Activated gamma-delta T cell treated with Interleukin-2 at 50 U/mL for 16 hours (primary cell): ENCODE measurements at places on chromosomes 6 and 20.

- no peak for DNase-seq
These were observed 52.7 kb downstream of the CDH22 start for GRCh38 chr20:46255440-46256104.

GRCh38 chr6:33249732-33250630 is 21.7 kb downstream of the VPS52 start:
- no peak for DNase-seq

DNA sequence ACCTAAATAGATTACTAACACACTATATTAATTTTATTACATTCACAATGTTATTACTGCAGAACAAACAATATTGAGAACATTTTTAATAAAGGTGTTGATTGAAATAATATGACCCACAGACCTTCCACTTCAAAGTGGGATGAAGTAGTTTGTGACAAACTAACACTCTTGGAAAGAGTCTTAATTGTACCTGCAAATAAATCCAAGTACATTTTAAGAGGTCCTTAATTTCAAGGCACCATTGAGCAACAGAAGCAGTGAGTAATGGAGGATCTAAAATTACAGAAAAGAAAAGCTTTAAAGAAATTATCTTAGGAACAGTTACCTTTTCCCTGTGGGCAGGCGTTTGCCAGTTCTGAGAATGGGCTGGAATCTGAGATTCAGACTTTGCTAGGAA is 140.2 kb downstream of the MMUT start:
- DNase-seq: no peak

DNA sequence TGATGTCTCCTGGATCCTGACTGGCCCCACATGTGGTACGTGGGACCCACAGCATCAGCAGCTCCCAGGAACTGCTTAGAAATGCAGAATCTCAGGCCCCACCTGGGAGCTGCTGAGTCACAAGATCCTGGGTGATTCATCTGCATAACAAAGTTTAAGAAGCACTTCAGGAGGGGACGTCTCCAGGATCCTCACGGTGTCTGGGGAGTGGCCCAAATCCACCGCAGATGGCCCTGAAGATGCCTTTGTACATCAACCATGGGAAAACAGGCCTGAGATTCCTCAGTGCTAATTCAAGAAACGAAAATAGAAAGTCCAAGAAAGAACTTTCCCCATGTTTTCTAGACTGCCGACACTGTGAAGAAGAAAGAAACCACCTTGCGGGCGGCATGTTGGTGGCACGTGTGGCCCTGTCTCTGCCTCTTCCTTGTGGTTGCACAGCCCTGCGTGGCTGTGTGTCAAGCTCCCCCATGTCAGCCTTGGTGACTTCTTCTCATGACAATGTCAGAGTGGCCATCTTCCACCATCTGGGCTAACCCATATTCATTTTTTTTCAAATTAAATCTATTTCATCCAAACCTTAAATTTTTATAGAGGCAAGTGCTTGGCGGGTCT is 26.1 kb downstream of the RRBP1 start:
- DNase-seq: no peak

DNA sequence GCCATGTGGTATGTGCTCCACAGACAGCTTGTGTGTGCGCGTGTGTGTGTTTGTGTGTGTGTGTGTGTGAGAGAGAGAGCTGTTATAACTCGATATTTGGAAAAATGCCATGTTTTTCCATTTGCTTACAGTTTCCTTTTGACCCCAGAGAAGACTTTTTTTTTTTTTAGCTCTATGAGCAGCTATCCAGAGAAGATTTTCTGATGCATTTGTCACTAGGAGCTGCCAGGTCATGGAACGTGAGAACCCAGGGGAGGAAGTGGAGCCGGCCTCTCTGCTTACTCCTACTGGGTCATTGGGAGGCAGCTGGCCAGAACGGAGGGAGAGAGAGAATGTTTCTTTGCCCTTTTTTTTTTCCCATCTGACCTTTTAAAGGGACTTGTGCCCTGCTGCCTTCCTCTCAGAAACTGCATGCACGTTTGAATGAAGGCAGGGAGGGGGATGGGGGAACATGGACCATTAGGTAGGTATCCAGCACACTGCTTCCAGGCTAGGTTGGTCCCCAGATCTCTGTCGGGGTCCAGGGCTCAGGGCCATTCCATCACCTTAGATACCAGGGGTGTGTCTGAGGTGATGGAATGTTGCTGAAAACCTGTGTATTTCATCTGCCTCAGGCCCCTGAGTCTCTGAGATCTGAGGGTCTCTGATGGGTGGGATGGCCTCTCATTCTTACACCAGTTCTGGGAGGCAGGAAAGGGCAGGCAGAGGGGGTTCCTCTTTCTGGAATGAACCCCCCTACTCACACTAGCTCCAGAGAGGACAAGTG is 11.2 kb upstream of the MRPS18A start:
- DNase-seq: no peak

DNA sequence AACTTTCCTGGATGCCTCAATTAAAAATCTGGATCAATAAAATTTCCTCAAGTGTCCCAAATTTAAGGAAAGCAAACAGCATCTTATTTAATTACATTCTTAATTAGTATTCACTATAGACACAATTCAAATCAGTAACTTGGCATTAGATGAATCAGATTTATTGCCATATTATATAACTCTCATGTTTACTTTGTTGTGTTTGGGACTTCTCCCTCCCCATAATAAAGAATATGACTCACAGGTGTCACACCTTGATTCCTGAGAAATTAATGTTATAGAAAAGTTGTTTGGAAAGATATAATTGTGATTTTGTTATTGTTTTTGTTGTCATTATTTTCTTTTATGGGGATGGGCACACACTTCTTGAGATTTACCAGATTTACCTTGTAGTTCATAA is 18.4 kb downstream of the EYA4 start:
- no peak for DNase-seq

GRCh38 chr20:44941120-44941691 is 19.0 kb downstream of the TOMM34 start:
- DNase-seq: no peak

GRCh38 chr6:11224252-11224965 is 8.1 kb downstream of the NEDD9 start:
- peak; percentile 41 for DNase-seq

- DNase-seq: peak; percentile 30
These were observed 4.1 kb downstream of the HLA-B start for GRCh38 chr6:31352683-31353383.

DNA sequence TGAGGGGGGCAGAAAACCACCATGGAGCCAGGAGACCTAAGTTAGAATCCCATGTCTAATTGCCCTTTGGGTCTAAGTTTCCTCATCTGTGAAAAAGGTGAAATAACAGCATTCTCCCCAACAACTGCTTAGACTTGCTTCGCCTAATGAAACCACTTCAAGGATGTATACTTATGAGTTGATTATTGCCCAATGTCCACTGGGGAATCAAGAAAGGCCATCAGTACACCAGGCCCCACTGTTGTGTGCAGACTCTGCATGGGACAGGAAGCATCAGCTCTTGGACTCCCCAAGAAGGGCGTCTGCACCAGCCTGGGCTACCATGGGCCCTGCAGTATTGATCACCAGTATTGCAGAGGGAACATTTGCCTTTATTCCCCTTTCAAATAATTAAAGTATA is 189.6 kb downstream of the MAFB start:
- DNase-seq: no peak

- no peak for DNase-seq
These were observed 102.3 kb downstream of the LINC00237 start for GRCh38 chr20:21003902-21004301.

DNA sequence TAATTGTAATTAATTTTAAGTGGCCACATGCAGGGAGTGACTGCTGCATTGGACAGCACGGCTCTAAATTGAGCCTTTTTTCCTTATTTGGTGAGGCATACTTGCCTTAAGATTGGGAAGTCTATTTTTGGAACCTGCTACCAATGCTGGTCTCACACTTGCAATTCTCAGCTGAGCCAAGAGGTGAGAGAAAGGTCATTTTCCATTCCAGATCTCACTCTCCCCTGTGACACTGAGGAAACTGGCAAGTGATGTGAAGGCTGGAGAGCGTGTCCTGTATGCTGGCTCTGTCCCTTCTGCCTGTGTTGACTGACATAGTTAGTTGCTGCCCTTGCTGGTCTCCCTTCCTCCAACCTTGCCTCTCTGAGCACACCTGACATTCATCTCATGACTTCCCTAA is 735 bp upstream of the MOG start:
- DNase-seq: no peak

DNA sequence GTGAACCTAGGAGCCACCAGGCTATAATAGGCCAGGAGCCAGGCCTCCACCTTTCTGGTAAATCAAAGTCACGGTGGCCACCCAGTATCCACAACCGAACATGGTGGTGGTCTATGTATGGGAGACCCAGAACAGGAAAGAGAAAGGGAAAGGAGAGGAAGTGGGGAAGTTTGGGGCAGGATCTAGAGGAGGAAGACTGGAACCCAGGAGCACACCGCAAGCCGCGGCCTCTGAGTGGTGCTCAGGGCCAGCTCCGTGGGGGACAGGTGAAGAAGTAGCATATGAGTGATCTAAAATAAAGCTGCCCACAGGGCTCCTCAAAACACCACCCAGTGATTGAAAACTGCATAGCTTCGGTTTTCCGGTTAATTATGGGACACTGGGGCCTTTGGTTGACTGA is 214.8 kb downstream of the ZDHHC14 start:
- DNase-seq: no peak

GRCh38 chr20:34375977-34376430 is 12.9 kb downstream of the ITCH start:
- no peak for DNase-seq

- DNase-seq: no peak
These were observed 57.8 kb downstream of the POPDC3 start for GRCh38 chr6:105121981-105122380.

GRCh38 chr6:80939898-80940297 is 812.6 kb downstream of the TENT5A start:
- DNase-seq: no peak

GRCh38 chr6:11197175-11197536 is 35.3 kb downstream of the NEDD9 start:
- no peak for DNase-seq

GRCh38 chr20:23242556-23243180 is 107.9 kb upstream of the NXT1 start:
- no peak for DNase-seq

DNA sequence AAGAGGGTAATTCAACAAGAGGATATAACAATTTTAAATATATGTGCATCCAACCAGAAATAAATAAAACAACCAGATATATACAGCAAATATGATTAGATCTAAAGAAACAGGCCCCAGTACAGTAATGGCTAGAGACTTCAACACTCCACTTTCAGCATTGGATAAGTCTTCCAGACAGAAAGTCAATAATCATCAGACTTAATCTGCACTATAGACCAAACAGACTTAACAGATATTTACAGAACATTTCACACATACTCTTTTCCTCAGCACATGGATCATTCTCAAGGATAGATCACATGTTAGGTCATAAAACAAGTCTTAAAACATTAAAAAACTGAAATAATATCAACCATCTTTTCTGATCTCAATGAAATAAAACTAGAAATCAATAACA is 62.7 kb upstream of the MTRF1L start:
- DNase-seq: no peak

- no peak for DNase-seq
These were observed 95.4 kb upstream of the CEP85L start for GRCh38 chr6:118746825-118747174.

DNA sequence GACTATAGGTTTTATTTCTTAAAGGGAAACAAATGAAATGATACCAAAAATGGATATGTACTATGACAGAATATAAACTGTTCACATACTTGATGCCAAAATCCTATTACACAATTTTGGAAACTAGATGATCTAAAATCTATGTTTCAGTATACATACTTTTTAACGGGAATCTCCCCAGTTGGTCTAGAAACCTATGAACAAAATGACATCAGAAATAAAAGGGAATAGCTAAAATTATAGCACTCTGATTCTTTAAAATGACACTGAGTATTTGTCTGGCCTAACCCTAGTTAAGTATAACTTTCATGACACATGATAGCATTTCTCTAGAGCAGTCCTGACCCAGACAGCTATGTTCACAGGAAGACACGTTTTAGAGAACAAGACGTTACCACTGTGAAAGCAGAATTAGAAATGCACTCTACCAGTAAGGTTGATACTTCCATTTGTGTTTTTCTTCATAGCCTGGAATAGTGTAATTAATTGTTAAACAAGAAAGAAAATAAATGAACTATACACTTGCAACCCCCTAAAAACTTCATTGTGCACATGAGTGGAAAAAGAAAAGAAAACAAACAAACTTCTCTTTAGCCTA is 3.3 kb downstream of the OSER1 start:
- DNase-seq: no peak

DNA sequence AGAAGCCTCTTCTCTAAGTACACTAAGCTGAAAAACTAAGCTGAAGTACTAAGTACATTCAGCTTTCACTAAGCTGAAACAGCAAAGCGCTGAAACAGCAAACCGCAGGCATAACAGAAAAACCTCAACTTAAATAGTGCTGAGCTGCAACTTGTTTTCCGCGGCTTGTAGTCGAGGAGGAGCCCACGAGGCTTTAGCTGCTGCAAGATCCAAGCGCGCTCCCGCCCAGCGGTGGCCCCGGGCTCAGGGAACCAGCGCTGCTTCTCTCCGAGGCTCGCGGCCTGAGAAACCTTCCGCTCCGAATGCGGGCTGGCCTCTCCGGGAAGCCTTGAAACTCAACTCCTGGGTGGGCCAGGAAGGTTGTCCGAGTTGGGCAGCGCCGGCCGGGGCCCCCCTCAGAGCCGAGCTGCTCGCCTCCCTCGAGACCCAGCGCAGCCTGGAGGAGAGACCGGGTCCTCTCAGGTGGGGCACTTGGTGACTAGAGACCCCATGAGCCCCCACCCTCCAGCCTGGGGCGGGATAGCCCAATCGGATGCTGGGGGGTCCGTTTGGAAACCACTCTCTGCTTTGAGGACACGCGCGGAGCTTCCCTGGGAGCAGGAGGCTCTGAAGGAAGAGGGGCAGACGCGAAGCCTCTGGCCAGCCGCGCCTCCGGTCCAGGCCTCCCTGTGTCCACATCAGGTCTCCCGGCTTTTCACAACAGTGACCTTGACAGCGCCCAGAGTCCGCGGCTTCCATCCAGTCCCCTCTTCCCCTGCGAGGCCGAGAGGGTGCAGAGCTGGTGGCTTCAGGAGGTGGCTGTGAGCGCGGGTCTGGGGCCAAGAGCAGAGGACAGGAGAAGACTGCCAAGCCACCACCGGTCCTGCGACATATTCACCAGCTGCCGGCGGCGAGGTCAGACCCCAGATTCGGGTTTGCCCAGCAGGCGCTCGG is 38.1 kb upstream of the HLA-E start:
- peak; percentile 46 for DNase-seq

DNA sequence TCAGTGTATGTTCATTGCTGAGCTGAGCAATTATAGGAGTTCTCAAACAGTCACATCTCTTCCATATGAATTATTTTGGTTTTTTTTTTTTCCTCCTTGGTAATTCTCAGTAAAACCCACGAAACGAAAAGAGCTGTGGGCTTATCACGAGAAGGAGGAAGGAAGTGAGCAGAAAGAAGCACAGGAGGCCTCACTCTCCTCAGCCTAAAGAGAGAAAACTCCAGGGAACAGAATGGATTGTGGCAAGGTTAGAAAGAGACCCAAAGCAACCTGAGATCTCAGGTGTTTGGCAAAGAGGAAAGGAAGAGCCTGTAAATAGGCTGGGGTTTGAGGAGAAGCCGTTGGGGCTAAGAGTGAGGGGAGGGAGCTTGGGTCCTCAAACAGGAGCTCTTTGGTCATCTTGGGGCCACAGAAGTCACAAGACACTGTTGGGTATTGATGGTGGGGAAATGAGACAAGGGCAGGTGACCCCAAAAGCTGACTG is 67.8 kb upstream of the CITED2 start:
- DNase-seq: no peak
